ENCODE measurements at places on chromosomes 7 and 10.

DNA sequence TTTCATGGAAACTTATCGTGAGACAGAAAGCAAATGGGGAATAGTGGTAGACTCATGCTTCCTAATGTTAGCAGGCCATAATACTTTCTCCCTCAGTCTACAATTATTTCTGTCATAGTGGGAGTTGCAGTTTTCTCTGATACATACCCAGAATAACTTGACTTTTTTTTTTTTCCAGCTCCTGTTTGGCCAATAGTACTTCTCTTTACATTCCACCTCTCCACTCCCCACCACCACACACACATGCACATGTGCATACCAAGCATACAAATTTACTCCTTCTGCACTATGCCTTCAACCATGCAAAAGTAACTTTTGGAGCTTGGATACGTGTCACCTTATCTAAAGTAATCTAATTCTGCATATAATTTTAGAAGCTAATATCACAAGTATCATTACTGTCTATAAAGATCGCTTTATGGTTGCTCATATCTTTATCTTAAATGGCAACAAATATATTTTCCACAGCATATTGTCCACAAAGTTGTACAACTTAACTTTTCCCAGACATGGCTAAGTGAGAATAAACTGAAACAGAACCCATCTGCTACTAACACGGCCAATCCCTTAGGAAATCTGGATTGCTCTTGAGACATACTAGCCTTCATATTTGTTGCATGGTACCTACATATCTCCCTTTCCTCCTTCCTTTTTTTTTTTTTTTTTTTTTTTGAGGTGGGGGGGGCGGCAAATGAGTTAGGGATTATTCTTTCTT lies 49.0 kb downstream of the TES start:
- no peak for DNase-seq

DNA sequence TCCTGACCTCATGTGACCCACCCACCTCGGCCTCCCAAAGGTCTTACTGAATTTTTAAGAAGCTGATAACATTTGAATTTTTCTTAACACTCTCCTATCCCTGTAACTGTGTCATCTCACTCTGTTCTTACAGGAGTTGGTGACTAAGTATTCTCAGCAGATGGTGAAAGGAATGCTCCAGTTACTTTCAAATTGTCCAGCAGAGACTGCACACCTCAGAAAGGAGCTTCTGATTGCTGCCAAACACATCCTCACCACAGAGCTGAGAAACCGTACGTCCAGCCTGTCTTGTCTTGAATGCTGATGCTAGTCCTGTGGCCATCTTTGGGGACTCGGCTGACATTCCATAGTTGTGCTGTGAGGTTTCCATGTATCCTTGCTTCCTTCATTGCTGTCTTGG lies 24.9 kb downstream of the TRRAP start:
- no peak for DNase-seq

GRCh38 chr7:105905209-105905909 lies 29.0 kb upstream of the ATXN7L1 start:
- no peak for DNase-seq

- no peak for DNase-seq
Observed at GRCh38 chr7:2105917-2106316, 126.8 kb downstream of the MAD1L1 start.

- DNase-seq = no peak
Observed at GRCh38 chr7:91941450-91941849, 788 bp downstream of the AKAP9 start.

- no peak for DNase-seq
Observed at GRCh38 chr10:47307381-47307780, 7.4 kb downstream of the GDF10 start.

GRCh38 chr10:105872665-105873064 lies 1231.6 kb downstream of the SORCS3 start:
- DNase-seq = no peak

DNA sequence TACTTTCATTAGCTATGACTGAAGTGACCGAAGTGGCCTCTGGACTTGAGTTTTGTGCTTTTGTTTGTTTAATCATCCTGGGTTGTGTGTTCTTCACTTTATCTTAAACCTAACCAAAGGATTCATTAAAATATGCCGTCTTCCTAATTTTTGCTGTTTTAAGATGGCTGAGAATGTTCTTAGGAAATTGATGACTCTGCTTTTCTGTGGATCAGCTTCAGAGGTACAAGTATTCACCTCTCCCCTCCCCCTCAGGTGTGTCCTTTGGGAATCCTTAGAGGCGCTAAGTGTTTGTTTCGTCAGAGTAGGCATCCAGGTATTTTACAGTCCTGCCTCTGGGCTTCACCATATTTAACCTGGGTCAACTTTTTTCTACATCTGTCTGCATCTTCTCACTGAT lies 1.1 kb downstream of the CCDC126 start:
- no peak for DNase-seq

GRCh38 chr7:112225006-112225405 lies 18.5 kb downstream of the ZNF277 start:
- DNase-seq = no peak

- no peak for DNase-seq
Observed at GRCh38 chr7:66815951-66816350, 75.4 kb downstream of the RABGEF1 start.

DNA sequence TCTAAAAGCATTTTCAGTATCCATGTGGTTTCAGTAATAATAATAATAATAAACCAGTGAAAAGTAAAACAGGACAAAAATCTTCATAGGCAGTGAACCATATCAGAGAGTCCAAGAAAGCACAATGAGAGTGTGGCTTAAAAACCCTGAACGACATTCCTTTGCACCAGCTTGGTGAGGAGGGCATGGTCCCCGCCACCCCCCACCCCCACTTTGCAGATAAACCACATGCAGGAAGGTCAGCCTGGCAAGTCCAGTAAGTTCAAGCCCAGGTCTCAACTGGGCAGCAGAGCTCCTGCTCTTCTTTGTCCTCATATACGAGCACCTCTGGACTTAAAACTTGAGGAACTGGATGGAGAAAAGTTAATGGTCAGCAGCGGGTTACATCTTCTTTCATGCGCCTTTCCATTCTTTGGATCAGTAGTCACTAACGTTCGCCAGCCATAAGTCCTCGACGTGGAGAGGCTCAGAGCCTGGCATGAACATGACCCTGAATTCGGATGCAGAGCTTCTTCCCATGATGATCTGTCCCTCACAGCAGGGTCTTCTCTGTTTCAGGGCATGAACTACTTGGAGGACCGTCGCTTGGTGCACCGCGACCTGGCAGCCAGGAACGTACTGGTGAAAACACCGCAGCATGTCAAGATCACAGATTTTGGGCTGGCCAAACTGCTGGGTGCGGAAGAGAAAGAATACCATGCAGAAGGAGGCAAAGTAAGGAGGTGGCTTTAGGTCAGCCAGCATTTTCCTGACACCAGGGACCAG lies 172.5 kb downstream of the EGFR start:
- no peak for DNase-seq
